ENCODE measurements at places on chromosomes 5 and 9.
A peak's percentile ranks its signal among the peaks of the same experiment; 100 is the strongest.

- DNase-seq: no peak
Measured at GRCh38 chr9:74804018-74804385, 83.7 kb downstream of the TRPM6 start.

- DNase-seq: no peak
Measured at GRCh38 chr5:153525536-153525935, 35.1 kb downstream of the GRIA1 start.

DNA sequence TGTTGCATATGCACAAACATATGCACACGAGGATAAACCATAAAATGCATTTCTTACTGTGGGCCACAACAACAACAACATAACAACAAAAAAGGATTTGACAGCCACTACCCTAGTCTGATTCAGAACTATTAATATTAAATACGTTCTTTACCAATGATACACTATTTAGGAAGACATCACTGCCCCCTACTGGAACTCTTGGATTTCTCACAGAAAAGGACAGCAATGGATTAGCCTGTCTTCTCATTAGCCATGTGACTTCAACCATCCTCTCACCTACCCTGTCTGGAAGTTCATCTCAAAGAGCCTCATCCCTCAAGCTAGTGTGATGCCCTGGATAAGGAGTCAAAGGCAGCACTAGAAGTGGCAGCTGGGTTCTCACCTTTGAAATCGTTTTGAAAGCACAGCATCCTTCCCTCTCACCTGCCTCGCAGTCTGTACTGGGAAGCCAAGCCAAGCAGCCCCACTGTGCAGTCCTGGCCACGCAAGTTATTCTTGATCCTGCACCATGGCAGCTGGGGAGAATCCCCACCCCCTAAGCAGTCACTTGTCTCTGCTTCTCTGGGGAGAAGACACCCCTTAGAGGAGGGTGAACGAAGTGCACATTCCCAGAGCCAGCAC is 64.6 kb downstream of the SH3TC2 start:
- DNase-seq: peak; percentile 80

DNA sequence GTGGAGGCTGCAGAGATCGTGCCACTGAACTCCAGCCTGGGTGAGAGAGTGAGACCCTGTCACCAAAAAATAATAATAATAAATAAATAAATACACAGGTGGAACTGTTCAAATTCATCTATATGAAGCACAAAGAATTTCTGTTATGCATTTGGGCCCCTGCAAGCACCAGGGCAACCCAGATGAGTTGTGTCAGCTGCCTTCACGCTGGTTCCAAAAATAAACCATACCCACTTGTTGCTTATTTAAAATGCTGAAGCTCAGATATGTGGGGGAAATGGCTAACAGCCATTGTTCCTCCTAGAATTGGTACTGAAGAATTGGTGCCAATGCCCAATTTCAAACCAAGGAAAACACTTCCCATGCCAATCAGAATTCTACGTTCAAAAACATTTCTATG is 10.5 kb upstream of the C5orf15 start:
- no peak for DNase-seq

DNA sequence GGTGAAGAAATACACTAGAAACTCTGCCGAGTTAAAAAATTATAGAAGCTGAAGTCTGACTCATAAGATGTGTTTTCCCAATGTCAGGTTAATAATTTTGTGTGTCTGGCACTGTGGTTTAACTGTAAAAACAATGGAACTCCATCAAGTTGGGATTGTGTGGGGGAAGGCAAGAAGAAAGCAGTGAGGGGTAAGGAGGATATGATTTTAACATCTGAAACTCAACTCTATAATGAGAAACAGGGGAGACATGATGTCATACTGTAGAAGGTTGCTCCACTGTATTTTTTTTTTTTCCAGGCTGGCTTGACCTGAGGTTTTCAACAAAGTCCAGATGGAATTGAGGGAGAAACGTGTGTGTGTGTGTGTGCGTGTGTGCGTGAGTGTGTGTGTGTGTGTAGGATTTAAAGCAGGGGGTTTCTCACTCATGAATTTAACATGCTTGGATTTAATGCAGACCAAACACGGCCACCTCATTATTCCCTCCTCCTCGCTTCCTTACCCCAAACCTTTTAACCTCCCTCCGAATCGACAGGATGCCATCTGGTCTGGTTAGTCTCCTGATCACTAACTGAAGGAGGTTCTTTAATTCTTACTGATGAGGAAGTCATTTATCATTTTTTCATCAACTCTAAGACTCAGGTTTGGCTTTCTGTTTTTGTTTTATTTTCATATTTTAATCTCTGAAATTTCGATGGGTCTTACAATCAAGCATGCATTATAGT is 140.2 kb upstream of the LPAR1 start:
- peak; percentile 20 for DNase-seq

- no peak for DNase-seq
Measured at GRCh38 chr5:117982691-117983090, 1005.7 kb downstream of the DTWD2 start.

- no peak for DNase-seq
Measured at GRCh38 chr5:1672396-1672795, 127.2 kb downstream of the MRPL36 start.

GRCh38 chr5:59772206-59772605 is 121.3 kb downstream of the PDE4D start:
- DNase-seq: no peak

- peak; percentile 37 for DNase-seq
Measured at GRCh38 chr9:98326459-98327248, 71.2 kb upstream of the TBC1D2 start.

DNA sequence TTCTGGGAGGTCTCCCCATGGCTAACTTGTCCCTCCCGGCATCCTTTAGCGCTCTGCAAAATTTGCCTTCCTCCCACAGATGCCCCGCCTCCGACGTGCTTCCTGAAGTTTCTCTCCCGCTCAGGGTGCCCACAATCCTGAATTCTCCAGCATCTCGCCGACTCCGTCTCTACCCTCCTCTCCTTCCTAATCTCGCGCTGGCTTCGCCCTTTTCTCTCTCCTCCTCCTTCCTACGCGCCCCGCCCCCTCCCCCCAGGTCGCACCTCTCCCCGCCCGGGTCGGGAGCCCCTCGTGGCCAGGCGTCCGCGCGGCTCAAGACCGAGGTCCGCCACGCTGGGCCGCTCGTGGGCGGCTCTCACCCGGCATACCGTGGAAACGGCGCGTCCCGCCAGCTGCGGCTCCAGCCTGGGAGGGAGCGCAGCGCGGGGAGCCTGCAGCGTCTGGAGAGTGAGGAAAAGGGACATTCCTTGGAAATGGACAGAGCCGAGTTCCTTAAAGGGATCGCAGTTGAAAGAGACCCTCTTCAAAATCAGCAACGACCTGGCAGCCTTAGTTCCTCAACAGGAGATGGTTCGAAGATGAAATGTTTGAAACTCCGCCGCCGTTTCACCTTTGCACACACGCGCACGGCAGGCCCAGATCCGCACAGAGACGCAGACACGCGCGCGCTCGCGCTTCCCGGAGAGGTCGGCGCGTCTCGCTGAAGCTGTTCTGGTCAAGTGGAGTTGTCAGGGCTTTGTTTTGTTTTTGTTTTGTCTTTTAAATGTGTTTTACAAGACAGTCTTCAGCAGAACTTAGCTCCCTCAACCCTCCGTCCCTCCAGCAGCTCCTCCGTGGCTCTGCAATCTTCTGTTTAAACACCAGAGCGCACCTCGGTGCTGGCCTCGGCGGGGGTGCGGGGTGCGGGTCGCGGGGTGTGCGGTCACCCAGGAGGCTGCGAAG is 5.0 kb upstream of the IRX2 start:
- DNase-seq: no peak

GRCh38 chr9:94938384-94938783 is 211.9 kb downstream of the AOPEP start:
- no peak for DNase-seq

GRCh38 chr5:57007344-57007743 is 55.4 kb upstream of the MIER3 start:
- DNase-seq: no peak

- DNase-seq: peak; percentile 87
Measured at GRCh38 chr9:89678396-89679015, 73.7 kb downstream of the GADD45G start.

- DNase-seq: no peak
Measured at GRCh38 chr9:26995810-26996209, 9.7 kb downstream of the LRRC19 start.

DNA sequence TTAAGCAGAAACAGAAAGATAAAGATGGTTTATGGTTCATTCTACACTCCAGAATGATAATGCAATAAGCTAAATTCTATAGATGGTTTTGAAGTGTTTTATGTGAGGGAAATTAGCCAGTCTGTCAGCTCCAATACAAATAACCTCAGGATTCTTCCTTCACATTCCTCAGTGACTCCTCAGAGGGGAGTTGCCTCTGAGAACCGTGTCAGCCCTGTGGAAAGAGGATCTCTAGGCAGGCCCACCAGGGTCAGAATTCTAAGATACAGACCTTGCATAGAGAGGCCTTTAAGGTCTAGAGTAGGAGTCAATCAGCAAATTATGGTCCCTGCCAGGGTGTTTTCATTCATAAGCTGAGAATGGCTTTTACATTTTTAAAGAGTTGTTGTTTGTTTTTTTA is 26.6 kb downstream of the RUSC2 start:
- peak; percentile 32 for DNase-seq

GRCh38 chr5:33271606-33272005 is 169.2 kb upstream of the TARS1 start:
- DNase-seq: no peak

DNA sequence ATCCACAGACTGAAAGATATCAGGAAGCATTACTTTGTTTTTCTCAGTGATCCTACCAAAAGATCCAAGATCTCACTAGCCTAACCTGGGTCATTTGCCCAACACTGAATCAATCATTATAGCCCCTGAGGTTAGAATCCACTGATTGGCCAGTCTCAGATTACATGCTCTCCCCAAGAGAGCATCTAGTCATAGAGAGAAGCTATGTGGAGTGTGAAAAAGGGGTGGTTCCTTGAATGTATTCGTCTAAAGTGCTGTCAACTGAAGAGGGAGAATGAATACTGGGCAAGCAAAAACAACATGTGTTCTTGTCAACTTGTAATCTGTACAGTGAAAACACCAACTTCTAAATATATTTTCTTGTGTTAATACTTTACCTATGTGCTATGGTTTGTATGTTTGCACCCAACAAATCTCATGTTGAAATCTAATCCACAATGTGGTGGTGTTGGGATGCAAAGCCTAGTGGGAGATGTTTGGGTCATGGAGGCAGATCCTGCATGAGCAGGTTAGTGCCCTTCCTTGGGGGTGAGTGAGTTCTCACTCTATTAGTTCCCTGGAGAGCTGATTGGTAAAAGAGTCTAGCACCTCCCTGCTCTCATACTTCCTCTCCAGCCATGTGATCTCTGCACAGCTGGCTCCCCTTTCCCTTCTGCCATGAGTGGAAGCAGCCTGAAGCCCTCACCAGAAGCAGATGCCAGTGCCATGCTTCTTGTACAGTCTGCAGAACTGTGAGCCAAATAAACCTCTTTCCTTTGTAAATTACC is 60.3 kb upstream of the PJA2 start:
- DNase-seq: no peak

- DNase-seq: peak; percentile 19
Measured at GRCh38 chr5:74903165-74903787, 37.1 kb upstream of the FAM169A start.

DNA sequence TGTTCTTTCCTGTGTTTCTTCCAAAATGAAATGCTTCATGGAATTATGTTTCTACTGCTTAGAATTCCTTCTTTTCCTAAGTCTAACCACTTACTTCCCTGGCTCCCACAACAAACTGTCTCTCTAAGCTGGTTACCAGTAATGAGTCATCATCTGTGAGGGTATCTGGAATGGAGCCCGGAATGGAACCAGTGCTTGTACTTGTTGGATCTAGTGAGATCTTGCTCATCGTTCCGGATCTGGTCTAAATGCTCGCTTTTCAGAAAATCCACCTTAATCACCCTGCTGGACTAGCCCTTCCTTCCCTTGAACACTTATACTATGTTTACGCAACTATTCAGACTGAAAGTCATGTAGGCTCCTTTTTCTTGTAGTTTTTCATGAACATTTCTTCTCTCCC is 184.8 kb downstream of the PBX3 start:
- peak; percentile 62 for DNase-seq

- no peak for DNase-seq
Measured at GRCh38 chr9:109963079-109963478, 183.1 kb downstream of the PALM2AKAP2 start.
